ENCODE measurements at places on chromosomes 4 and X.

GRCh38 chrX:3378156-3378555 lies 31.7 kb upstream of the MXRA5 start:
- DNase-seq, result no peak

DNA sequence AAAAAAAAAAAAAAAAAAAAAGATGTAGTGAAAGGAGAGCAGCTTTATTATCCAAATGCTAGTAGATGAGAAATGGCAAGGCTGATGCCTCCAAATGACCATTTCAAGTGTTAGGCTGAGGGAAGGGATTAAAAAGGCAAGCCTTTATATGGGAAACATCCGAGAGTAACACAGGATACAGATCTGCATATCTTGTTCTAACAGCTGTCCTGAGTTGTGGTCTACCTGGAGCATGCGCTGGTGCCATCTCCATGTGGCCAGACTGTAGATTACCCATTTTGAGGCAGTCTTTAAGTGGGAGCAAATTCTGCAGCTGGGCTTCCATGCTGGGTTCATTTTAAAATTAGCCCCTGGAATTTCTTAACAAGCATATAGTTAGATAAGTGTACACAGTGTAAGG lies 26.0 kb upstream of the ELF2 start:
- DNase-seq, result no peak

DNA sequence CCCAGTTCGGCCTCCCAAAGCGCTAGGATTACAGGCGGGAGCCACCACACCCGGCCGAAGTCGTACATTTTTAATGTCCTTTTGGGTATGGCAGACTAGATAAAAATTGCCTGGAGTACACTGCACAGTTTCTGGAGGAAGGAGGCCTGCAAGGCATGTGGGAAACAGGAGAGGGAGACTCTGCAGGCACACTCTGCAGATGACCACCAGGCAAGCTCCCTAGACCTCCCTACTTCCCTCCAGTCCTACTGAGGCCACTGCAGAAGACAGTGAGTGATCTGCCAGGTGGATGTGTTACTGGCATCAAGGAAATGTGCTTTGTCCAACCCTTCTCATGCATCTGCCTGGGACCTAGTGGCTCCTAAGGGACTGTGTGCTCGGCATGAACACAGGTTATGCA lies 11.4 kb downstream of the PDLIM3 start:
- no peak for DNase-seq

- DNase-seq, result no peak
Measured at GRCh38 chr4:80184053-80184824, 13.1 kb upstream of the PRDM8 start.

GRCh38 chr4:158671915-158672806 lies at the start of gene ETFDH:
Gene ETFDH (plus strand): TSS chr4:158672296. CDS start chr4:158672457, 161 bp downstream.
- DNase-seq, result peak; percentile 98

- no peak for DNase-seq
Measured at GRCh38 chr4:41349021-41349420, 92.3 kb downstream of the UCHL1 start.

- DNase-seq, result peak; percentile 30
Measured at GRCh38 chr4:78612398-78613178, 61.0 kb downstream of the ANXA3 start.

DNA sequence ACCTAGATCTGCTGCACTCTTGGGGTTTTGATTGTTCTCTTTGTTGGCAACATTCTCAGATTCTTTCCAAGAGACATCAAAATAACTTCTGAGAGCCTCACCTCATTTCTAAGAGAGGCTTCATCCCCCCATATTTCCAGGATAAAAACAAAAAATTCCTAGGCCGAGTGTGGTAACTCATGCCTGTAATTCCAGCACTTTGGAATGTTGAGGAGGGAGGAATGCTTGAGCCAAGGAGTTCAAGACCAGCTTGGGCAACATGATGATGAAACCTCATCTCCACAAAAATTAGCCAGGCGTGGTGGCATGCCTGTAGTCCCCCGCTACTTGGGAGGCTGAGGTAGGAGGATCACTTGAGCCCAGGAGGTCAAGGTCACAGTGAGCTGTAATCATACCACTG lies 477.0 kb downstream of the INPP4B start:
- no peak for DNase-seq

DNA sequence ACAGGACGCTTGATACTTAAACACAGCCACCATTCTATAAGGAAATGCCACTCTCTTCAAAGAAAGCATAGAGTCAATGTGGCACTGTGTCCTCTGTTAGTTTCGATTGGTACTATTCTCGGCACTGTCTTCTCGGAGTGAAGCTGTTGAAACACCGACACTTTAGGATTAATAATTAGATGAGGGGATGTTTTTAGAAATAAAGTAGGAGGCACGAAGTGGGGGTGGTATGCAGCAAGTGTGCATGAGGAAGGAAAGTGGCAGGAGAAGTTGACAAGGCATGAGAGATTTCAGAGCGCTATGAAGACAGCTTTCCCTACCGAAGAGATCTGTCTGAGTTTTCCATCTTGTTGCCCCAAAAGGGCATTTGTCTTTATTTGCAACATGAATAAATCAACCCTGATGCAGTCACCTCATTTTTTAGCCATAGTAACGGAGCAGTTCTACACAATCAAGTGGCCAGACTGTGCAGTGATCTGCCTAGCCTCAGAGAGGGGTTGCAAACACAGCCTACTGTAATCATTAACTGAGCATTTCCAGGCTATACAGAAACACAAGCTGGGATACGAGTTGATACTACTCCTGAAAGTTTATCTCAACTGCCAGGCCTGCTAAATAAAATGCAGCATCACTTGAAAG lies 8.3 kb downstream of the GPRIN3 start:
- DNase-seq, result no peak

Measured in HS-27A (cell line).